ENCODE measurements at places on chromosomes 11 and 22. TPM values are rescaled to one million over a fixed set of nuclear protein-coding genes. Genes with fewer than 3 reads are reported as not detected.

GRCh38 chr11:28726432-28726831, 618.2 kb downstream of the METTL15 start:
- no peak overlapping the region for H3K4me3 ChIP-seq
- no peaks in the 10 kb centered on the region for H3K36me3 ChIP-seq
- H3K4me1 ChIP-seq, result peaks cover 14% of the 10 kb centered on the region
- no peak overlapping the region for H3K27ac ChIP-seq
- no peak for DNase-seq
- no peaks in the 10 kb centered on the region for H3K27me3 ChIP-seq

- peak; percentile 97 for DNase-seq
- peak overlapping the region; percentile 82 for H3K27ac ChIP-seq
- no peaks in the 10 kb centered on the region for H3K27me3 ChIP-seq
Observed at GRCh38 chr11:123197711-123198110, 2.7 kb upstream of the CLMP start.

The USP2 gene
- 0.54 TPM for total RNA-seq

The MYOD1 gene
- not detected for total RNA-seq

The YAP1 gene
- 158 TPM for total RNA-seq

The SLC25A45 gene
- 3.9 TPM for total RNA-seq

GRCh38 chr11:2643746-2644145, 56.0 kb downstream of the KCNQ1OT1 start:
- DNase-seq, result no peak
- H3K27me3 ChIP-seq, result peaks cover 55% of the 10 kb centered on the region
- no peaks in the 10 kb centered on the region for H3K4me1 ChIP-seq
- H3K27ac ChIP-seq, result no peak overlapping the region
- H3K36me3 ChIP-seq, result peaks cover 10% of the 10 kb centered on the region
- H3K4me3 ChIP-seq, result no peak overlapping the region

DNA sequence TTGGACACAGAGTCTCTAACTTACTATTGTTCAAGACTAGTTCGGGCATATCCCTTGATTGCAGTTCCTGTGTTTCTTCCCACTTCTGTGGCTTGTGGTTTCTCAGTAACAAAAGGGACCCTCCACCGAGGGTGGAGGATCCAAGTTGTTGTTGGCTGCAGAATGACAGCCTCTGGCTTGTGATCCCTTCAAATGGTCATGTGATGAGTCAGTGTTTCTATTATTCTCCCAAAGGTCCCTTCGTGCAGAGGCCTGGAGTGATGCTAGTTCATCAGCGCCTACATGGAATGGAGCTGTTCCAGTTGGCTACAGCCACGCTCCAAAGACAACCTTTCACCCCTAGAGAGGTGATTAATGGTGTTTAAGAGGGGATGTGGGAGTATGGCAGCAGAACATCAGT, 2.6 kb upstream of the VWCE start:
- peaks cover 15% of the 10 kb centered on the region for H3K36me3 ChIP-seq
- H3K4me1 ChIP-seq, result peaks cover 28% of the 10 kb centered on the region
- H3K4me3 ChIP-seq, result peak overlapping the region; percentile 35
- peak; percentile 96 for DNase-seq

DNA sequence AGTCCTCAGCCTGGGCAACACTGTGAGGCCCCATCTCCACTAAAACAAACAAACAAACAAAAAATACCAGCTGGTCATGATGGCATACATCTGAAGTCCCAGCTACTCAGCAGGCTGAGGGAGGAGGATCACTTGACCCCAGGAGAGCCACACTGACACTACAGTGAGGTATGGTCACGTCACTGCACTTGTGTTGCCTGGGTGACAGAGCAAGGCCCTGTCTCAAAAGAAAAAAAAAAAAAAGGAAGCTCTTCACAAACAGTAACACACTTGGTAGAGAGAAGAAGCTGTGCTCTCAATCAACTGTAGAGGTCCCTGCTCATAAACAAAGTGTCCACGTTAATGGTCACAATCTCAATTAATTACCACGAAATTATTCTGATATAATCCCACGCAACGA, 401.6 kb upstream of the CCDC90B start:
- H3K27me3 ChIP-seq, result peaks cover 73% of the 10 kb centered on the region
- DNase-seq, result no peak
- H3K36me3 ChIP-seq, result no peaks in the 10 kb centered on the region

DNA sequence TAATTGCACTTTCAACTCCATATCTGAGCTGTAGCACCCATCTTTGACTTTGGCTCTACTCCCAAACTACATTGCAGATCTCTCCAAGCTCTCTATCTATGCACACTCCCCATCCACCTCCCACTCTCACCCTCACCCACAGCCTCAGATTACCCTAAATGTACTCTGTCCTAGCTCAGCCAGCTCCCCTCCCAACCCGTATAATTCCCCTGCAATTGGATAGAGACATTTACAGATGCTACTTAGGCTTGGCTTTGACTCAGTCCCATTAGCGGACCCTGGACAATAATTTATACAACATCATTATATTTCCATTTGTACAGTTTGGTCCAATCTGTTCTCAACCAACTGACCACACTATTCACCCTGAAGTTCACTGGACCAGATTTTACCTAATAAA, 338.9 kb upstream of the ANO3 start:
- no peaks in the 10 kb centered on the region for H3K4me1 ChIP-seq
- no peak overlapping the region for H3K27ac ChIP-seq
- H3K4me3 ChIP-seq, result no peak overlapping the region

DNA sequence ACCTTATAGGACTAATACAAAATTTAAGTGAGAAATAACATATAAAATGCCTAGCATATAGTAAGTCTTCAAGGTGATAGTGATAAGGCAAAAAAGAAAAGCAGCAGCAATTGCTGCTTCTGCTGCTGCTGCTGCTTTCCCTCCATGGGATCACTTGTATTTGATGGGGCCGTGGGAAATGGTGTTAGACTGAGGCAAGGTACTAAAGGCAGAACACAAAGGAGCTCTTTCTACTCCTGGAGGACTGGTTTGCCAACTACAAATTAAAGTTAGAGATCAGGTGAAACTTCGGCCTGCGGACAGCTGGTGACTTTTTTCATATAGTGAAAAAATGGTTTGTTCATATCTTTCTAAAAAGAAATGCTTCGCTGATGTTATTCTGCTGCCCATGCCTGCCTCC, 46.3 kb downstream of the SWAP70 start:
- no peaks in the 10 kb centered on the region for H3K27me3 ChIP-seq
- H3K4me3 ChIP-seq, result no peak overlapping the region
- no peak for DNase-seq
- no peaks in the 10 kb centered on the region for H3K4me1 ChIP-seq
- no peaks in the 10 kb centered on the region for H3K36me3 ChIP-seq

The MS4A15 gene
- not detected for total RNA-seq

GRCh38 chr11:41895081-41895480, 435.6 kb upstream of the LRRC4C start:
- DNase-seq, result no peak
- no peaks in the 10 kb centered on the region for H3K36me3 ChIP-seq
- no peak overlapping the region for H3K27ac ChIP-seq

- H3K36me3 ChIP-seq, result no peaks in the 10 kb centered on the region
- no peak overlapping the region for H3K27ac ChIP-seq
- H3K4me1 ChIP-seq, result peaks cover 6% of the 10 kb centered on the region
- no peak overlapping the region for H3K4me3 ChIP-seq
- DNase-seq, result no peak
Observed at GRCh38 chr22:36730176-36730858, 26.8 kb upstream of the CACNG2 start.

- no peak for DNase-seq
- no peaks in the 10 kb centered on the region for H3K27me3 ChIP-seq
- no peak overlapping the region for H3K4me3 ChIP-seq
Observed at GRCh38 chr22:43098356-43098755, 9.2 kb upstream of the TTLL1 start.

The FGF3 gene
- not detected for total RNA-seq

- peak overlapping the region; percentile 49 for H3K27ac ChIP-seq
- peaks cover 32% of the 10 kb centered on the region for H3K4me1 ChIP-seq
- no peaks in the 10 kb centered on the region for H3K27me3 ChIP-seq
- H3K4me3 ChIP-seq, result no peak overlapping the region
- no peak for DNase-seq
Observed at GRCh38 chr11:64863391-64864060, 14.9 kb downstream of the EHD1 start.

- H3K27ac ChIP-seq, result no peak overlapping the region
- no peak overlapping the region for H3K4me3 ChIP-seq
- no peak for DNase-seq
- no peaks in the 10 kb centered on the region for H3K36me3 ChIP-seq
- peaks cover 13% of the 10 kb centered on the region for H3K4me1 ChIP-seq
Observed at GRCh38 chr11:68657021-68657780, 27.1 kb upstream of the GAL start.

DNA sequence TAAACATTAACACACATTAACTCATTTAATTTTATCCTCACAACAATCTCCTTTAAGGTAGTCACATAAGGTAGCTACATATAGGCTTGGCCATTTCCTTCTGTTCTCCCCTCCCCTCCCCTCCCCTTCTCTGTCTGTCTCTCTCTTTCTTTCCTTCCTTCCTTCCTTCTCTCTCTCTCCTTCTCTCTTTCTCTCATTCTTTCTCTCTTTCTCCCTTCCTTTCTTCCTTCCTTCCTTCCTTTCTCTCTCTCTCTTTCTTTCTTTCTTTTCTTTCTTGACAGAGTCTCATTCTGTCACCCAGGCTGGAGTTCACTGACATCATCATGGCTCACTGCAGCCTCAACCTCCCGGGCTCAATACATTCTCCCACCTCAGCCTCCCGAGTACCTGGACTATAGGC, 22.3 kb upstream of the NUP160 start:
- no peak overlapping the region for H3K27ac ChIP-seq
- no peak overlapping the region for H3K4me3 ChIP-seq
- no peak for DNase-seq
- no peaks in the 10 kb centered on the region for H3K27me3 ChIP-seq
- no peaks in the 10 kb centered on the region for H3K4me1 ChIP-seq

DNA sequence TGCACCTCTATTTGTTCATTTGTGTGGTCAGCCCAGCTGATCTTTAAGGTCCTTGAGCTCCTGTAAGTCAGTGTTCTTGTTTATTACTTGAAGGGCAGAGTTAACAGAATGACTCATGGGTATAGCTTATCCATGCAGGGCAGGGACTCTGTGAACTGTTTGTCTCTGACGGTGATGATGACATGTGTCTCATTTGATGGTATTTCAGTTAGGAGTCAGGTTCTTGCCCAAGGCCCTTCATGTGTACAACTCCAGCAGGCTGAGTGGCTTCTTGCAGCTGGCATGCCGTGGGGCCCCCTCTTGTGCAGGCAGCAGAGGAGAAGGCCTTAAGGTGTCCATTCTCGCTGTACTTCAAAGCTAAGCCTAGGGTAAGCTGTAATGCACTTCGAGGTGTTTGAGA, 165.1 kb downstream of the DBX1 start:
- peak; percentile 95 for DNase-seq
- peaks cover 36% of the 10 kb centered on the region for H3K4me1 ChIP-seq
- peaks cover 8% of the 10 kb centered on the region for H3K36me3 ChIP-seq
- H3K4me3 ChIP-seq, result peak overlapping the region; percentile 73
- peak overlapping the region; percentile 99 for H3K27ac ChIP-seq

DNA sequence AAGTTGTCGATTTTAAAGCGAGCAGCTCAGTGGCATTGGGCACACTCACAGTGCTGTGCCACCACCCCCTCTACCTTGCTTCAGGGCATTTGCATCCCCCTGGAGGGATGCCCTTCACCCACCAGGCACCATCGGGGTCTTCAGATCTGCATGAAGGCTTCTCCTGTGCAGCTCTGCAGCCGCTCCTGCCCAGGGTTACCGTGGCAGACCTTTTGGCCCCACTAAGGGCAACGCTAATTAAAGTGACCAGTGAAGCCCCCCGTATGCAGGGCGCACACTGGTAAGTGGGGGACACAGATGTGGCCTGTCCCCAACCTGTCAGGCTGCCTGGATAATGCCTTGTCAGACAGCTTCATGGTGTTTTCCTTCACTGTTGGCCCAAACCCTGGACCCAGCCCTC, 1117.7 kb downstream of the BRD1 start:
- no peak overlapping the region for H3K27ac ChIP-seq
- H3K36me3 ChIP-seq, result no peaks in the 10 kb centered on the region
- no peaks in the 10 kb centered on the region for H3K4me1 ChIP-seq
- H3K27me3 ChIP-seq, result no peaks in the 10 kb centered on the region

GRCh38 chr11:125932301-125932700, 13.5 kb upstream of the VSIG10L2 start:
- no peak overlapping the region for H3K27ac ChIP-seq
- DNase-seq, result no peak
- H3K4me3 ChIP-seq, result no peak overlapping the region
- no peaks in the 10 kb centered on the region for H3K4me1 ChIP-seq
- H3K27me3 ChIP-seq, result peaks cover 11% of the 10 kb centered on the region
- H3K36me3 ChIP-seq, result no peaks in the 10 kb centered on the region

The OR6T1 gene
- not detected for total RNA-seq

DNA sequence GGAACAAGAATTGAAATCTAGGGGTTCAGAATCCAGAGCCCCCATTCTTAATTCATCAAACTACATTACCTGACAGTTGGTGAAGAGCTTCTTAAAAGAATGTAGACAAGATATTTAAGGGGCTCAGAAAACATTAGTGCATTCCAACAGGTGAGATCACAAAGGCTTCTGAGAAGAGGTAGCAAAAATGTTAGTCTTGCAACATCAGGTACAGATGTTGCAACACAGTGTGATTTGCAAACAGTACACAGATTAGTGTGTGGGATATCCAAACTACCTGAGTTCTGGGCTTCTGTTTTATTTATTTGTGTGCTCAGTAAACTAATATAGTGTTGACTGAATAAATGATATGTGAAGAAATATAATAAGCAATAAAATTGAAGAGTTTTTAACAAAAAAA, 11.8 kb downstream of the CASP4 start:
- H3K4me1 ChIP-seq, result peaks cover 36% of the 10 kb centered on the region
- H3K36me3 ChIP-seq, result peaks cover 39% of the 10 kb centered on the region
- DNase-seq, result peak; percentile 74

The C1QTNF4 gene
- 0.42 TPM for total RNA-seq

DNA sequence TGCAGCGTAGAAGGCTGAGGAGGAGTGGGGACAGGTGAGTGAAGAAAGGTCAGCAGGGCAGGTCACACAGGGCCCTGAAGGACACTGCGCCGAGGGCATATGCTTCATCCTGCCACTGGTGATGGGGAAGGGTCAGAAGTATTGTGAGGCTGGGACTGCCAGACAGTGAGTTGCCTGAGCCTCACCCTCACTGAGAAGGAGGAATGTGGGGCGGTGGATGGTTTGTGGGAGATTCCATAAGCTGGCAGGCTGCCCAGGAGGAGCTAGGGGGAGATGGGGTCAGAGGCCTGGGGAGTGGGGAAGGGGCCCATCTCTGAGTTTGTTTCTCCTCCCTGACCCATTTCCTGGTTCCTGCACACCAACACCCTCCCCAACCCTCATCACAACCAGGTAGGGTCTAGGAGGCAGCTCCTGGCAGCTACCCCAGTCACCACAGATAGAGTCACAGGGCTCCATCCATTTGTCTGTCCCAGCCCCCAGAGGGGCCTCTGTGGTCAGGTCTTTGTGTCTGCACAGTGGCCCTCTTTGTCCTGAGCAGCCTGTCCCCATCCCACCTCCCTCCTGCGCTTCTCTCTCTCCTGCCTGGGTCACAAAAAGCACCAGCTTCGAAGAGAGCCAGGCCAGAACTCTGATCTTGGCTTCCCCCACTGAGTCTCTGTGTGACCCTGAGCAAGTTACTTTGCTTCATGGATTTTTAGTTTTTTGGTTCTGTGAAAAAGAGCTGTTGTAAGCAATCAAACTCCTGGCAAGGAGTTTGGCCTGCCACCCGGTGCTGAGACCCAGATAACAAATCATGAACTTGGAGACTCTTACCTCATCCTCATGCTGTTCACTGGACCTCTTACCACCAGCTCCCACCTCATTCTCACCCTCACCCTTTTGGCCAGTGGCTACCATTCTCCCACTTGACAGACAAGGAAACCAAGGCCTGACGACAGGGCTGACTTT, 4.6 kb upstream of the P2RY2 start:
- no peaks in the 10 kb centered on the region for H3K27me3 ChIP-seq
- DNase-seq, result no peak
- H3K4me3 ChIP-seq, result no peak overlapping the region
- H3K27ac ChIP-seq, result no peak overlapping the region

Measured in MCF 10A (cell line).